ENCODE measurements at places on chromosomes 3 and 15.

DNA sequence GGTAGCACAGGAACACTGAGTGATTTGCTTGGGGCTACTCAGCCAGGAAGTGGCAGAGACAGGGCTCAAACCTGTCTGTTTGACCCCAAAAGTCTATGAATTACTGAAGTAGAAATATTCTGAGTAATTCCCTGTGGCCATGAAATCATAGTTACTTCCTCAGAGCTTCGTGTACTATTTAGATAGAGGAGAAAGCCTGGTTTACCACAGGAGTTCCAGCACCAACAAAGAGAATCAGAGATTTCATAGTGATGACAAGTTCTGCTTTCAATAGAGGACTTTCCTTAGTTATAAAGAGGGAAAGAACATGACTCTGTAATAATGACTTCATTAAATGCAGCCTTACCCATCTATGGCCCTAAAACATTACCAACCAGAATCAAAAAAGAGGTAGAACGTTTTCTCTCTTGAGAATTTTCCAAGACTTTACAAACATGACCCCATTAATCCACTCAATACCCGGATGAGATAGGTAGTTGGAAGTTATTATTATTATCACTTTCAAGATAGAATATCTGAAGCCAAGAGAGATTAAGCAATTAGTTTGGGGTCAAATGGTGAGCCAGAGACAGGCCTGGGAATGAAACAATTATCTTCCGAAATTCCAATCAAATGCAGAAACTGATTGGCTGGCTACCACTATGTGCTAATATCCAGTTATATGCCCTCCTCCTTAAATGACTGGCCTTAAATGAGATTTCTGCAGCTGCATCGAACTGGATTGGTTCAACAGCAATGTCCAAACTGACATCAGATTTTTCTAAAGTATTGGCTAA, 13.6 kb upstream of the WNT5A start:
- no peak for DNase-seq

DNA sequence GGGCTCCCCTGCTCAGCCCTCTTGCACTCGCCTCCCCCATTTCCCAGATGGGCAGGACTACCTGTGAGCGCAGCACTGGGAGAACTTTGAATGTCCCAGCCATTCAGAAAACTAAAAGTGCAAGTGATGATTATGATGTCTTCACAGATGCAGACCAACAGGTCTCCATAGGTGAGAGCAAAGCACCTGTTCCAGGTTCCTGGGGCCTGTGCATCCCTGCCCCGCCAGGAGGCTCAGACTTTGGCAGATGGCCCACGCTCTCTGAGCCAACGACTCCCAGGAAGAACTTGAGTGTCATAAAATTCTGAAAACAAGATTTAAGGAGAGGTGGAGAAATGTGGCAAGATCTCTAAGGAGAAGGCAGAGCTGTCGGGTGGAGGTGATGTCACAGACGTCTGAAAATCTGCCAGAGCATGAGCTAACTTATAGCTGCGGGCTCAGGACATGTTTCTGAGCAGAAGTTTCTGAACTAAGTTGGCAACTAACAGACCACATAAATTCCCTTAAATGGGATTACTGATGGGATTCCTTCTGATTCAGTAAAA, 110.8 kb upstream of the IGF1R start:
- no peak for DNase-seq

DNA sequence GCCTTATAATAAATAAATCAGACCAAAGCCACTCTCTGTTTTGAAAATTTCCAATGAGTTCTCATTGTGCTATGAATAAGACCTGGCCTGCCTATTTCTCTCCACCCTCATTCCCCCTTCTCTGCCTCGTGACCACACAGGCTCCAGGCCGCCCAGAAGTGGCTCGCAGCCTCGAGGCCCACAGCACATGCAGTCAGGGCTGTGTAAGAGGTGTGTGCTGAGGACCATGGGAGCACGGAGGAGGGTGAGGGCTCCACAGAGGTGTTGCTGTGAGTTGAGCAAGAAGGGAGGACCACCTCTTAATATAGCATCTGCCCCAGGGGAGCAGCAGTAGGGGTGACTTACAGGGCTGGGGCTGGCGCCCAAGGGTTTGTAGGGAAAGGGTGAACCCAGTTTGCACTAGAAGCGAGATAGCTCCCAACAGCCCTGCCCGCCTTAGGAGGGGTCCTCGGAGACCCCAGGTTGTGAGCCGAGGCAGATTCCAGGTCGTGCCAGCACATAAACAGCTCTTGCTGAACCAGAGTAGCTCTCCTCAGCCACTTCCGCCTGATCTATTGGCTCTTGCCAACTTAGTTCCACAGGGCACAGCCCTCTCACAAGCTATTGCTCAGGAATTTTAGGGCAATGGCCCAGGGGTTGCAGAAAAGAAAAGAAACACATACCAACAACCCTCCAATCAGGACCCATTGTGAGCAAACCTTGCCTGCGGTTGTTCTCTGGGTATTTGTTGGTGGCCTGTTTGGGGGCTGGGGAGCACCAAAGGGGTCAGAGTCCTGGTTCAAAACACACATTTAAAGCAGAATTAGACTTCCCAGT, 117.7 kb downstream of the MYLK start:
- no peak for DNase-seq

DNA sequence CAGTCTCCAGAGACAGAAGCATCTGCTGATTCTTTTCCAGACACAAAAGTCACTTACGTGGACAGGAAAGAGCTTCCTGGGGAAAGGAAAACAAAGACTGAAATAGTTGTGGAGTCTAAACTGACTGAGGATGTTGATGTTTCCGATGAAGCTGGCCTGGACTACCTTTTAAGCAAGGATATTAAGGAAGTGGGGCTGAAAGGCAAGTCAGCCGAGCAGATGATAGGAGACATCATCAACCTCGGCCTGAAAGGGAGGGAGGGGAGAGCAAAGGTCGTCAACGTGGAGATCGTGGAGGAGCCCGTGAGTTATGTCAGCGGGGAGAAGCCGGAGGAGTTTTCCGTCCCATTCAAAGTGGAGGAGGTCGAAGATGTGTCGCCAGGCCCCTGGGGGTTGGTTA, 25.4 kb downstream of the SYNM start:
- no peak for DNase-seq

DNA sequence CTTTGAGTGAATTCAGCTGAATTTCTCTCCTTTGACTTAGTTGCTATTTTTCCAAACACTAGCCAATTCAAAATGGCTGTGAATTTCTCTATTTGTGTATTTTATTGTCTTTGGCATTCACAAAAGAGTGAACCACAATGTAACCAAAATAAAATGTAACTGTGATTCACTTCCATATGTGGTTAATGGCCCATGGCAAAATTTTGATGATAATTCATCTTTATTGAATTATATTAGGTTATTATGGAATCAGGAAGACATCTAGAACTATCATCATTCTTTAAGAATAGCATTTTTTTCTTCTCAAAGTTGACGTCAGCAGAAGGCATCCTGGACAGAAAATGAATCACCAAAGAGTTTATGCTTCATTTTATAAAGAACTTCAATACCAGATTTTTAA, 705.3 kb upstream of the NAALADL2 start:
- DNase-seq, result no peak

- DNase-seq, result no peak
Measured at GRCh38 chr3:183434992-183435391, 6.6 kb upstream of the MCF2L2 start.

- no peak for DNase-seq
Measured at GRCh38 chr15:85397926-85398325, 17.5 kb downstream of the AKAP13 start.

GRCh38 chr3:42635111-42635510, 18.4 kb upstream of the ZBTB47 start:
- DNase-seq, result no peak

- DNase-seq, result no peak
Measured at GRCh38 chr3:126418661-126419131, 24.0 kb downstream of the CFAP100 start.

GRCh38 chr3:72158639-72159326, 373.8 kb upstream of the PROK2 start:
- no peak for DNase-seq
